MCF 10A (cell line): ENCODE measurements at places on chromosomes 12 and 14. TPM values are rescaled to one million over a fixed set of nuclear protein-coding genes. Genes with fewer than 3 reads are reported as not detected.
A peak's percentile ranks its signal among the peaks of the same experiment; 100 is the strongest.

GRCh38 chr14:29462321-29462720 is 465.3 kb downstream of the PRKD1 start:
- H3K4me1 ChIP-seq: no peaks in the 10 kb centered on the region
- no peak overlapping the region for H3K4me3 ChIP-seq
- H3K36me3 ChIP-seq: no peaks in the 10 kb centered on the region
- DNase-seq: no peak
- no peak overlapping the region for H3K27ac ChIP-seq

DNA sequence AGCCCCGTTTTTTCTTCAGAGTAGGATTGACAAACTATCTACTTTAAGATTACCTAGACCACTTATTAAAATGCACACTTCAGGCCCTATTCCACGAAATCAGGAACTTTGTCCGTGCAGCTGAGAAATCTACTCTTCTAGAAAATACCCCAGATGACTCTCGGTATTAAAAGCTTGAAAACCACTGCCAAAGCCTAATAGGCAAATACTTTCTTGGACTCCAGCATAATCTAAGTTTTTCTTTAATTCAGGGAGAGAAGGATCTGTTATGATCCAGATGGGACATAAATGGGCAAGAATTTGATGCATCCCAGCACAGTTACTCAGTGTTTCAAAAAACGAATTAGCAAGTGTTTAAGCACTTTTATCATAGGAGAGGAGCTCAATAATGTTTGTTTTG is 94.5 kb downstream of the TMX1 start:
- peaks cover 51% of the 10 kb centered on the region for H3K4me1 ChIP-seq
- H3K27me3 ChIP-seq: no peaks in the 10 kb centered on the region
- DNase-seq: no peak
- peak overlapping the region; percentile 84 for H3K27ac ChIP-seq
- no peak overlapping the region for H3K4me3 ChIP-seq

DNA sequence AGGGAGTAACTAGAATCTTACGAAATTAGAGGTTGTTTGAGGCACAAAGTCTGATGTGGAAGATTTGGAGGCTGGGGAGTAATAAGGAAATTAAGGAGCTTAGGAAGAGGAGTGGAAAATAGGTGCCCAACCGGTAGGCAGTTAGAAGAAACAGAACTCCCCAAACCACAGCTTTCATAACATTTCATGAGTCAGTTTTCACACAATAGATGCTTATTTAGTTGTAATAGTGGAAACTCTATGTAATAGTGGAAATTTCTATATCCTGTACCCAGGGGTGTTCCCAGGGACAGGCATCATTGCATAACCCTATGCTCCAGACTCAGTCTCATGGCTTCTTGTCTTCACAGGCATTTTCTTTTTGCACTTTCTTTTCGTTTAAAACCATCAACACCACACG is 8.3 kb downstream of the C3AR1 start:
- no peak overlapping the region for H3K27ac ChIP-seq
- H3K36me3 ChIP-seq: peaks cover 15% of the 10 kb centered on the region
- peak; percentile 80 for DNase-seq
- H3K4me1 ChIP-seq: peaks cover 14% of the 10 kb centered on the region
- no peak overlapping the region for H3K4me3 ChIP-seq

DNA sequence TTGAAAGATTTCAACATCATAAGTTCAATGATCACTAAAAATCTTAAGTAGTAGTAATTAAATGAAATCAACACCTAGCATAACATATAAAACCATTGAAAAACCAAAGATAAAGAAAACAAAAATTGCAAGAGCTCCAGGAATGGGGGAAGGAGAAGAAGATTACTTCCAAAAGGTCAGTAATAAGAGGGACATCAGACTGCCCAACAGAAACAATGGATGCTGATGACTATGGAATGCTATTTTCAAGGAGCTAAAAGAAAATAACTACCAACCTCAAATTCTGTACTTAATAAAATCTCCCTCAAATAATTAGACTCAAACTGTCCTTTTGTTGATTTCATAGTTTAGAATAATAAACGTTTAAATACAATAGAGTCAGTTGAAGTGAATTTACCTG is 314.5 kb upstream of the LMO3 start:
- no peaks in the 10 kb centered on the region for H3K36me3 ChIP-seq
- no peaks in the 10 kb centered on the region for H3K27me3 ChIP-seq
- H3K4me3 ChIP-seq: no peak overlapping the region
- DNase-seq: no peak

DNA sequence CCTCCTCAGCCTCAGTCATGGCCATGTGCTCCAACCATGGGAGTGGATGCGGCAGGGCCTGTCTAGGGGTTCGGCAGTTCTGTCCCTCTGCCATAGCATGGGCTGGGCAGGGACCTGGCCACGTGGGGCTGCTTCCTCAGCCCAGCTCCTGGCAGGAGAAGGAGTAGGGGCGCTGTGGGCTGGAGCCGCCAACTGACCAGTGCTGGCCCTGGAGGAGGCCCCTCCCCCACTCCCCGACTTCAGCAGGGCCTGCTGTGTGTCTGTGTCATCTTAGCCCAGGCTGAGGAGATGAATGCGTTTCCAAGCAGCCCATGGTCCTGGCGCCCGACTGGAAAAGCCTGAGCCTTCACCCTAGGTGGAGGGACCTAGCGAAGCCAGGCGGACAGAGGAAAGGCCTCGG is 2.7 kb upstream of the PACS2 start:
- H3K4me1 ChIP-seq: peaks cover 6% of the 10 kb centered on the region
- peaks cover 13% of the 10 kb centered on the region for H3K36me3 ChIP-seq
- no peak overlapping the region for H3K4me3 ChIP-seq
- H3K27ac ChIP-seq: no peak overlapping the region

- H3K4me1 ChIP-seq: no peaks in the 10 kb centered on the region
- H3K27me3 ChIP-seq: peaks cover 66% of the 10 kb centered on the region
- H3K27ac ChIP-seq: no peak overlapping the region
- no peak overlapping the region for H3K4me3 ChIP-seq
Observed at GRCh38 chr12:117054279-117054678, 44.9 kb downstream of the TESC start.

DNA sequence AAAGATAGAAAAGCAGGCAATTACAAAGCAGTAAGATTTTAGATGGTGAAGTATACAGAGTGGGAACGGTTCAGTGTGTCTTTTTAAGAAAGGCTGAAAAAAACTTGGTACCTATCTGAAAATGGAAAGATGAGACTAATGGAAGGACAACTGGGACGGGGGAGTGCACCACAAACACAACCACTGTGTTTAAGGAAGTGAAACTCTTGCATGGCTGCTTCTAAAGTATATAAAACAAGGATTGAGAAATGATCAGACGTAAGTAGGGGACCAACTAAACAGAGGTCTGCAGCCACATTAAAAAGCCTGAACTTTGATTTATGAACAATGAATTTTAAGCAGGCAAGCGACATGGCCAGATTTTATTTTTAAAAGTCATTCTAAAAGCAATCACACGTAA is 328.6 kb downstream of the MDGA2 start:
- no peak for DNase-seq
- no peak overlapping the region for H3K27ac ChIP-seq
- H3K36me3 ChIP-seq: no peaks in the 10 kb centered on the region
- H3K4me3 ChIP-seq: no peak overlapping the region
- H3K27me3 ChIP-seq: peaks cover 26% of the 10 kb centered on the region

- H3K4me1 ChIP-seq: peaks cover 30% of the 10 kb centered on the region
- H3K27ac ChIP-seq: peak overlapping the region; percentile 74
- DNase-seq: peak; percentile 9
- peaks cover 74% of the 10 kb centered on the region for H3K36me3 ChIP-seq
Observed at GRCh38 chr12:6603095-6603567, 4.0 kb downstream of the CHD4 start.

GRCh38 chr14:73785834-73786635 is 65.6 kb upstream of the PTGR2 start:
- DNase-seq: peak; percentile 93
- H3K4me3 ChIP-seq: peak overlapping the region; percentile 81
- no peaks in the 10 kb centered on the region for H3K27me3 ChIP-seq
- H3K27ac ChIP-seq: peak overlapping the region; percentile 78

DNA sequence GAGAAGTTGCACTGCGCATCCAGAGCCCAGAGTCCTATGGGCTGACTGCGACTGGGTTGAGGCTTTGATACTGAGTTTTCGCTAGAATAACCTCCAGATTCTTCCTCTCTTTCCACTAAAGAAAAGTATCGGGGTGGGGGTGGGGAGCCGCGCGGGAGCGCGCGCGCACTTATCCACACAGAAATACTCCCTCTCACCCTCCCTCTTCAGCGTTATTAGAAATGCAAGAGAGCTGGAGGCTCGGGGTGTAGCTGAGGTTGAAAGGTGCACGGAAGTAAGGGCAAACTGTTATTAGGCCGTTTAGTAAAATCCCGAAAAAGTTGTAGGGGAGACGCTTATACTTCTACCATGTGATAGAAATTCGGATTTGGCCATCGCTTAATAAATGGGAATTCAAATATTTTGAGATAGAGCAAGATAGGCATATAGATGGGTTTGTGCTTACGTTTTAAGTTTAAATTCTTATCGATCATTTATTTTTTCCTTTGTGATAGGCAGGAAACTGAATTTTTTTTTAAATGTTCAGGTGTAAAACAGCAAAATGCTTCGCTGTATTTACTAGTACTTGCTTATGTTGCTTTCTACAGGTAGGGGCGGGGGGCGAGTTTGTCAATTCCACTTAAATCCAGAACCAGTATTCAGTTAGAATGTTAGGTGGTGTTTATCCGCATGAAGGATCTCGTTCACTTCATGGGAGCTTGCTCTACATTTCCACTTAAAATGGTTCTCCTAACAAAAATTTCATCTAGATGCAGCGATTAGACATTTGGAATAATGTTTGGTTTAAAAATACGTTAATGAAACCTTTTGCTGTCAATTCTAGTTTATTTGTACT is 1.1 kb downstream of the ARHGAP5 start:
- H3K4me3 ChIP-seq: peak overlapping the region; percentile 98
- H3K27me3 ChIP-seq: no peaks in the 10 kb centered on the region
- peaks cover 15% of the 10 kb centered on the region for H3K36me3 ChIP-seq
- peak overlapping the region; percentile 96 for H3K27ac ChIP-seq
- peaks cover 36% of the 10 kb centered on the region for H3K4me1 ChIP-seq

GRCh38 chr14:95440496-95440895 is 76.0 kb downstream of the SYNE3 start:
- H3K36me3 ChIP-seq: peaks cover 12% of the 10 kb centered on the region
- DNase-seq: no peak
- no peak overlapping the region for H3K4me3 ChIP-seq
- H3K27ac ChIP-seq: no peak overlapping the region

Gene C12orf50
- total RNA-seq: 0.29 TPM in 1 of 2 replicates, not detected in the other

Gene PMEL
- total RNA-seq: 0.59 TPM in 1 of 2 replicates, not detected in the other

Gene LHX5
- total RNA-seq: not detected in 2 replicates

Gene SETD3
- 43.9 and 50.6 TPM in 2 replicates for total RNA-seq

Gene SLCO1B1
- total RNA-seq: not detected in 2 replicates

Gene PAH
- not detected in 2 replicates for total RNA-seq

Gene PRR4
- total RNA-seq: 4.6 and 7.7 TPM in 2 replicates
